ENCODE measurements at places on chromosomes 12 and 14.

DNA sequence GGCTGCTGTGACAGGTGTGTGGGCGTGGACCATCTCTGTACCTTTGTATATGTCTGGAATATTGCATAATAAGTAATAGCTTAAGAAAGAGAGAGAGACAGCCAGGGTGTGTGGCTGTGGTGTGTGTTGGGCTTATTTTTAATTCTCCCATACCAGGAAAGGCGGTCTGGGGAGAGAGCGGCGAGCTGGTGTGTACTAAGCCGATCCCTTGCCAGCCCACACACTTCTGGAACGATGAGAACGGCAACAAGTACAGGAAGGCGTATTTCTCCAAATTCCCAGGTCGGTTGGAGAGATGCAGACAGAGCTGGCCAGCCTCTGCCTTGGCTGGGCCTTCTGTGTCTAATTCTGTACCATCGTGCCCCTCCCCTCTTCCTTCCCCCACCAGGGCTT, 63.9 kb downstream of the AACS start:
- DNase-seq = no peak

DNA sequence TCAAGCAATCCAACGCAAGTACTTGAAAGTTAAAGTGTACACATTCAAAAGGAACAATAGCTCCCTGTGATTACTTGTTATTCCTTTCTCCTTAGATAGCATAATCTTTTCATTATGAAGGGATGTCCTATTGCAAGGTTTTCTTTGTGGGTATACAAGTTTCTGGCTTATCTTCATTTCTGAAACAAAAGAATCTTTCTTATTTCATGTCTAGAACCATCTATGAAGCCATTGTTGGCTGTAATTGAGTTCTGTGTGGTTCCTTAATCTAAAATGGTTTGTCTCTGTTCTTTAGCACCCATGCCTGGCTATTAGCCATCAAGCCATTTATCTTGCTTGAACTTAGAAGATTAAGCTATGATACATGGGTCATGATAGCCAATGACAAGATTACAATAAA, 95.0 kb downstream of the VEZT start:
- DNase-seq = no peak

GRCh38 chr14:32403021-32403420, 73.9 kb downstream of the AKAP6 start:
- no peak for DNase-seq

- no peak for DNase-seq
These were observed 29.8 kb upstream of the LTBP2 start for GRCh38 chr14:74641601-74642391.

Data from NCI-H774 (cell line).